ENCODE measurements at places on chromosomes 4 and X.
A peak's percentile ranks its signal among the peaks of the same experiment; 100 is the strongest.

DNA sequence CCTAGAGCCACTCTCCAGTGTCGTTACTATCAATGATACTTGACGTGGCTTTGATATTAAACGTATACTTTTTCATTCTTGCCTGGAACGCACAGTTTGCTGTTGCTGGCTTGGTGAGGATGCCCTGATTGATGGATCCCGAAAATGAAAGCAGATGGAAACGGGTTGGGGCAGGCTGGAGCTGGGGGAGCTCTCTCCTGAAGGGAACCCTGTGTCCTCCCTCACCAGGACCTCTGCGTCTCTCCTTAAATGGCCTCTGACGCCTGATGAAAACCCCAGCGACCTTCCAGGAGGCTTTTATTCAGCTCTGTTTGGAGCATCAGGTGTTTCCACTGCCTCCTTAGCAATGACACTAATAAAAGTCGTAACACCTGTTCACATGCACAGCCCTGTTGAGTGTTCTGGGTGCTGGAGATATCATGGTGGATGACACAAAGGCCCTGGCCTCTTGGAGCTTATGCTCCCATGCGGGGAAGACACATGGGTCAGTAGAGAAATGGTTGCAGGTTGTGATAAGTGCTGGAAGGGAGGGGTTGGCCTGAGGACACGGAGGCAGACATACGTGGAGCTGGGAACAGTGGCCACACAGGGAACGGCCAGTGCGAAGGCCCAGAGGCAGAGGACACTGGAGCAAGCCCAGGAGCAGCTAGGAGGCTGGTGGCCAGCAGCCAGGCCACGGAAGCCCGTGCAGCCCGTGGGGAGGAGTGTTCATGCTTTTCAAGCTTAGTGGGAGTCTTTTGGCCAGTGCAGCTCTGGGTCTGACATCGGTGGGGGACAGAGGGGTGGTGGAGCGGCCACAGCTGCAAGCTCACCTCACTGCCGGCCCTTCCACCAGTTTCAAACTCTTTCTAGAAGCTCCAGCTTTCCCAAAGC is 7.5 kb downstream of the MSANTD1 start:
- DNase-seq, result no peak

DNA sequence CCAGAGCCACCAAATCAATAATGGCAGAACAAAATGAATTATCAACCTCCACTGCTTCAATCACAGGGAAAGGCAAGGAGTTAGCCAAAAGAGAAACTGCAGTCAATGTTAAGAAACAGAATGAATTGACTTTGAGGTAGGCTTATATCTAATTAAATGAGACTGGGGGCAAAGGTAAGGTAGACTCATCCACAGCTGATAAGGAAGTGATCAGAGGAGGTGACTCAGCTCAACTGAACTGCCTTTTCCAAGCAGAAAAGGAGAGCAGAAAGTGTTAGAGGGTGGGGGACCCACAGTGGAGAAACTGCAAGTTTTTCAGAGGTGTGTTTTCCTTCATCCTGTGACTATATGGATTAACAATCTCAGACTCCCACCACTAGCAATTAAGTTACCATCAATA is 345.8 kb upstream of the PPARGC1A start:
- no peak for DNase-seq

GRCh38 chr4:57424232-57424897 is 314.2 kb upstream of the IGFBP7 start:
- no peak for DNase-seq

DNA sequence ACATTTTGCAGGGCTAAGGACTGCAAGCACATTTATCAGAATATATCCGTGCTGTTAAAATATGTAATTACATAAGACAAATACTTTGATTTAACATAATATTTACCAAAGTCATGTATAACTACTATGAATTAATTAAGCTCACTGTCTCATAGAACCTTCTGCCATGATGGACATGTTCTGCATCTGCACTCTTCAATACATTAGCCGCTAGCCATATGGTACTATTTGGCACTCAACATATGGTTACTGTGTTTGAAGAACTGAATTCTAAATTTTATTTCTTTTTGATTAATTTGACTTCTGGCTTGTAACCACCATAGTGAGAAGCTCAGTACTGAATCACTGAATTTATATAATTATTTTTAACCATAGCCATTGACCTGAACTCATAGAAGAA is 427.0 kb upstream of the TRAM1L1 start:
- no peak for DNase-seq

GRCh38 chr4:146477054-146477453 is 44.7 kb downstream of the SLC10A7 start:
- no peak for DNase-seq

GRCh38 chrX:36986231-36986630 is 21.9 kb upstream of the FAM47C start:
- no peak for DNase-seq

GRCh38 chr4:67475155-67475554 is 70.1 kb downstream of the CENPC start:
- DNase-seq, result no peak

- DNase-seq, result no peak
Observed at GRCh38 chr4:96599752-96600151, 759.9 kb downstream of the PDHA2 start.

- DNase-seq, result peak; percentile 46
Observed at GRCh38 chr4:184825141-184825895, 450 bp downstream of the ACSL1 start.

GRCh38 chr4:138189206-138189605 is 52.9 kb downstream of the SLC7A11 start:
- no peak for DNase-seq

GRCh38 chr4:75976177-75976576 is 14.6 kb downstream of the SDAD1 start:
- no peak for DNase-seq

GRCh38 chr4:134499074-134499473 is 297.5 kb upstream of the PABPC4L start:
- DNase-seq, result no peak

GRCh38 chr4:140136509-140136908 is 17.5 kb downstream of the MAML3 start:
- no peak for DNase-seq

DNA sequence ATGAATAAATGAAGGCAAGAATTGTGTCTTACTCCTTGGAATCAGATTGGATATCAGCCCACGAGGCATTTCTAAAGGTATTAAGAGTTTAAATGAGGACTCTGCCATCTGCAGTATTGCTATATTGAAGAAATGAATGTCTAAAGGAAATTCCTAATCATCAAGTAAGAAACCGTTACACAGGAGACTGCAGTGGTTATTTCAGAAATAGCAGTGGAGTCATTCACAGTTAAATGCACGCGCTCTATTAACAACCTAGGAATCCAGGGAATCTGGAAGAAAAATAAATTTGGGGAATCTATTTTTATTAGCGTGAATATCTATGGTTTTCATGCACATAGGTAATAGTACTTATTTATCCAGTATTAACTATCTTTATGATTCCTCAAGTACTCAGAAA is 334.2 kb downstream of the TENM3 start:
- no peak for DNase-seq

- no peak for DNase-seq
Observed at GRCh38 chrX:46294234-46294633, 251.0 kb downstream of the ZNF674 start.

GRCh38 chr4:107683873-107684272 is 36.2 kb downstream of the PAPSS1 start:
- DNase-seq, result no peak

GRCh38 chr4:9735515-9735914 is 45.9 kb upstream of the DRD5 start:
- no peak for DNase-seq

DNA sequence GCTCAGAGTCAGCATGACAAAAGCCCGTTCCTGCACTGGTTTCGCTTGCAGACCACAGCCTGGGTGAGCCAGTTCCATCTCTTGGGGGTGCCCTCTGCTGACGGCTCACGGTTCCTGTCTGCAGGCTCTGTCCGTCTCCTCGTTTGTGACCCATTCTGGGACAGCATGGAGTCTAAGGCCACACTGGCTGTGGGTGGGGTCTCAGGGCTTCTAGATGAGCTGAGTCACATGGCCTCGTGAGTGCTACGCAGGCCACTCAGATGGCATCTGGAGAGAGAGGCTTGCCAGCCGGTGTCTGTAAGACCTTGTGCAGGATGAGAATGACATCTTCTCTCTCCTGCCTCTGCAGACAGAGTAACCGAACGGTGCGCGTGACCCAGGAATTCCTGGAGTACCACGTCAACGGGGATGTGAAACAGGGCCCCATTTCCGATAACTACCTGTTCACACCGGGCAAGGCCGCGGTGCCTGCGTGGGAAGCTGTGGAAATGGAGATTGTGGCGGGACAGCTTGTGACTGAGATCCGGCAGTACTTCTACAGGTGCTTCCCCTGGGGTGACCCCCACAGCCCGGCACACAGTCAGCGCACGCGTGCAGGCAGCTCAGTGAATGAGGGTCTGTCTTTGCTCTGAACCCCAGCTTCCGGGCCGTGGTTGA is 31.6 kb upstream of the MRFAP1 start:
- no peak for DNase-seq

GRCh38 chr4:65789805-65790204 is 119.5 kb upstream of the EPHA5 start:
- DNase-seq, result no peak

- DNase-seq, result no peak
Observed at GRCh38 chr4:137674066-137674465, 141.8 kb upstream of the PCDH18 start.

DNA sequence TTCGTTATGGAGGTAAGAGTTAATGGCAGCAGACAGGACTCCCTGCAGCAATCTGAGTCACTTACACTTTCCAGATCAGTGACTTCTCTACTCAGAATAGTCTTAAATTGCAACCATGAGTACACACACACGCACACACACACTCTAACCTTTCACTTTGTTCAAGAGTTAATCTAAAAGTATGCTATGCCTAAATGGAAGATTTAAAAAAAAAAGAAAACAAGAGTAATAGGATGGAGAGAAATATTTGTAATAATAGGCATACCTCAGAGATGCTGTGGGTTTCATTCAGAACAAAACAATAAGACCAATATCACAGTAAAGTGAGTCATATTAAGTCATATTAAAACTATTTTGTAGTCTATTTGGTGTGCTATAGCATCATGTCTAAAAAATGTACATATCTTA is 969.1 kb upstream of the PCDH10 start:
- DNase-seq, result no peak

GRCh38 chrX:41478381-41478911 is 31.3 kb downstream of the NYX start:
- DNase-seq, result no peak

DNA sequence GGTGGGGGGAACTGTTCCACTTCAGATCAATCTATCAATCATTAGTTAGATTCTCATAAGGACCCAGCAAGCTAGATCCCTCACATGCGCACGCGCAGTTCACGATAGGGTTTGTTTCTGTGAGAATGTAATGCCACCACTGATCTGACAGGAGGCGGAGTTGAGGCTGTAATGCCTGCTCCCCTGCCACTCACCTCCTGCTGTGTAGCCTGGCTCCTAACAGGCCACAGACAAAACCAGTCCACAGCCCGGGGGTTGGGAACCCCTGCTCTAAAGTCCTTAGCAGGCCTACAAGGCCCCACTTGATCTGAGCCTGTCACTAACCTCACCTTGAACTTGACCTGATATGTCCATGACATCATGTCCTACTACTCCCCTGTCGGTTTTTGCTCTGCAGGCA is 30.3 kb downstream of the ARL9 start:
- DNase-seq, result no peak

DNA sequence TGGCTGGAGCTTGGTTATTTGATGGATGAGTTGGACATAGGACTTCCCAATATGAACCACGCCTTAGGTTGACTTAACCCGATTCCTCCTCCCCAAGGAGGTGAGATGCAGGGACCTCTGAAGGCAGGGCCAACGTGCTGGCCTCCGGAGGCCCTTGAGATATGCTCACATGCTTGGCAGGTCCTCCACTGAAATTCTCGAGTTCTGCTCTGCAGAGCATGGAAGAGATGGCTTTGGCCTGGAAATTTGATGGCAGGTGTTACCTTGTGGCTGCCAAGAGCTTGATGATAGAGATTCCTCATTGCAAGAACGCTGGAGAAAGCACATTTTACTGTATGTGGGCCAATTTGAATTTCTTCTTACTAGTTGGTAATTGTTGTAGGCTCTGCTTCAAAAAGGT is 117.4 kb upstream of the LIMCH1 start:
- DNase-seq, result no peak

GRCh38 chr4:158812133-158812532 is 43.3 kb downstream of the FNIP2 start:
- no peak for DNase-seq

GRCh38 chr4:13184199-13184598 is 299.9 kb downstream of the RAB28 start:
- no peak for DNase-seq

GRCh38 chr4:47143261-47143660 is 111.9 kb downstream of the GABRB1 start:
- no peak for DNase-seq

DNA sequence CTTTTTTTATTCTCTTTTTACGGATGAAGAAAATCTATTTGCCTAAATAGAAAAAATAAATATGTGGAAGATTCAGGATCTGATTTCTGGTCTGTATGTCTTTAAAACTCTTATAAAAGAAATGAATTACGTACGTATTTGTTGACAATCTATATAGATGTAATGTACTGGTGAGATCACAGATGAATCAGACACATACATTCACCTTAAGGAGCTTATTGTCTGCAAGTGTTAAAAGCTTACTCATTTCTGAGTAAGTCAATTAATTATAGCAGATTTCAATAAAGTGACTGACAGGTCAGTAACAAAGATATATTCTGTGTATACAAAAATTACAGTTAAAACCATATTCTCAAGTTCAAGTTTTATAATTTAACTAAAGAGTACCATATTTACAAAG is 66.6 kb upstream of the NAF1 start:
- DNase-seq, result no peak

DNA sequence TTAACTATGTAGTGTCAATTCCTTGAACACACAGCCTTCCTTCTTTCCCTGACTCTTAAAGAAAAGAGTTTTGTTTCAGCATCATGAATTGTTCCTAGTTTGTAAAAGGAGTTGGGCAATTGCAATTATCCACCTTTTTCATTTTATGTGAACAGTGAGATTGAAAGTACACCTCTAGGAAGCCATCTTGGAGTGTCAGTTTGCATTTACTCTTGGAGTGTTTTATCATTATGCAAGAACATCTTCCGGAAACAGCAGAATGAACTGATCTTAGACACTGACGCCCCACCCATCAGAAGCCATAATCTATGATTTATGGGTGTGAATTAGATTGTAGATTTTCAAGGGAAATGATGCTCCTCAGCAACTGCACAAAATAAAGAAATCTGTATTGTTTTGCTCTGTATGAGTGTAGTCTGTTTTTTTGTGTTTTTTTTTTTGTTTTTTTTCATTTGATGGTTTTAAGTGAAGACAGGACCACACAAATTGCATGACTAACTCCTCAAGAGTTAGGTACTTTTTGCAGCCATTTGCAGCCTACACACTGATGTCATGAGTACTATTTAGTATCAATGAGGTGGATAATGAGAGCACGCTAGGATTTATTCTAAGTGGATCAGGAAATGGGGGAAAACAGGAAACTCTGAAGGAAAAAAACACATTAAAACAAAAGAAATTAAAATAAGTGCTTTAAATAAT is 19.5 kb upstream of the FGF2 start:
- DNase-seq, result no peak

DNA sequence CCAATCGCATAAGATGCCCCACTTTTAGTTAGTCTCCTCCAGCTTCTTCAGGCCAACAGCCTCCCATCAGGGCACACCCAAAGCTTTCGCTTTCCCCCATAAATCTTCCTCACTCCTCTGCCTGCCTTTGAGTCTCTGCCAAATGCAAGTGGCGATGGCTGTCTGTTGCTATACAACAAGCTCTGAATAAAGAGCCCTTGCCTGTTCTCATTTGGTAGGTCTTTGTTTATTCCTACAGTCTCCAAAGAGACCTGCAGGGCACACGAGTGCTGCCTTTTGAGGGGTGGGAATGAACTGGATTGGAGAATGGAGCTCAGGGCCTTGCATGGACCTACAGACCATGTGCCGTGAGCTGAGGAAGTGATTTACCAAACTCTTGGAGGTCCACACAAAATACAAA is 52.2 kb upstream of the SOD3 start:
- no peak for DNase-seq
